ENCODE measurements at places on chromosomes 11 and 22. TPM values are rescaled to one million over a fixed set of nuclear protein-coding genes. Genes with fewer than 3 reads are reported as not detected.
A peak's percentile ranks its signal among the peaks of the same experiment; 100 is the strongest.

GRCh38 chr11:36265793-36266628, 23.2 kb downstream of the COMMD9 start:
- DNase-seq, result peak; percentile 80

- no peak for DNase-seq
Measured at GRCh38 chr22:50243685-50244419, 971 bp downstream of the TUBGCP6 start.

- DNase-seq, result no peak
Measured at GRCh38 chr22:44755417-44755816, 3.0 kb downstream of the ARHGAP8 start.

- DNase-seq, result no peak
Measured at GRCh38 chr22:31377612-31378011, 21.8 kb upstream of the DRG1 start.

DNA sequence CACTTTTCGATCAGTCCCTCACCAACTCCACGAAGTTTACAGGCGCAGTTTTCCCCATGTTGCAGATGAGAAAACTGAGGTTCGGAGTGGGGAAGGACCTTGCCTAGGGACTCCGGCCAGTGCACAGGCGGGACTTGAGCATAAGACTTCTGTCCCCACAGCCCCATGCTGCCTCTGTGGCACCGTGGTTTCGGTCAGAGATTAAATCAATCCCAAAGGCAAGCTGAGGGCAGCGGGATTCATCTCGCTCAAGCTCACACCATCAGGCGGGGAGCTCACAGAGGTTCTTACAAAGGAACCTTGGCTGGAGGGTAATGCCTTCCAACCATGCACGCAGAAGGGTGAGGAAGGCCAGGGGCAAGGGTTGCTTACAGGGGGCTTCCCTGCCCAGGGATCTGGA, 115.5 kb downstream of the PHF21B start:
- no peak for DNase-seq

DNA sequence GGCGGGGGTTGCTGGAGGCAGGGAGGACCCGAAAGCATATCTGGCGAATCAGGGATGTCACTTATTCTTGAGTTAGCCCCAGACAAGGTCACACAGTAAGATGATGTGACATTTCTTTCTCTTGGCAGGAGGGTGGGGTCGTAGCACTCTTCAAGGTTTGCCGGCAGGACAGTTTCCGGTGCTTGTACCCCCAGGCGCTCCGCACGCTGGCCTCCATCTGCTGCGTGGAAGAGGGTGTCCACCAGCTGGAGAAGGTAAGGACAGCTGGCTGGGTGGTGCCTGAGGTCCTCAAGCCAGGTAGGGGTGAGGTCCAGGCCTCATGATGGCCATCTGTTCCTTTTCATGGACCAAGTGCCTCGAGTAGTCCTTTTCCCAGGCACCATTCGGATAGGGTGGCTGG, 86.0 kb downstream of the INSC start:
- DNase-seq, result no peak

DNA sequence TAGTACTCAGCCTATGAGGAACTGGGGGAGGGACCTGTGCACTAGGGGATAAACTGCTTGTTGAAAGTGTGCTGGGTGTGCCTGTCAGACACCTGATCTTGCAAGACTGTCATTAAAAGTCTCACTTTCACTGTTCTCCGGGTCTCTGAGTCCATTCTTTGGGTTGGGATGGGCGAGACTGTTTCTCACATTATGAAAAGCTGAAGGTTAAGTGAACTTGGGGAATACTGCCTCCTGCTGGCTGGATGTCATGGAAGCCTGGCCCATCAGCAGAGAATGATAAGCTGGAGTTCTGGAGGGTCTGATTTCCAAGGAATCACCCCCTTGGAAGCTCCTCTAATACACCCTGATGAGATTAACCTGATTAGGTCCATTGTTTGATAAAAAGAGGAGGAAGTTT, 9.0 kb upstream of the VPREB1 start:
- no peak for DNase-seq

- DNase-seq, result no peak
Measured at GRCh38 chr22:39627865-39628562, 57.5 kb downstream of the CACNA1I start.

The ZBTB16 gene
- 54.5 TPM for total RNA-seq
